Testis (tissue), 5 donors: ENCODE measurements at places on chromosomes 3 and 15.
A peak's percentile ranks its signal among the peaks of the same experiment; 100 is the strongest.

DNA sequence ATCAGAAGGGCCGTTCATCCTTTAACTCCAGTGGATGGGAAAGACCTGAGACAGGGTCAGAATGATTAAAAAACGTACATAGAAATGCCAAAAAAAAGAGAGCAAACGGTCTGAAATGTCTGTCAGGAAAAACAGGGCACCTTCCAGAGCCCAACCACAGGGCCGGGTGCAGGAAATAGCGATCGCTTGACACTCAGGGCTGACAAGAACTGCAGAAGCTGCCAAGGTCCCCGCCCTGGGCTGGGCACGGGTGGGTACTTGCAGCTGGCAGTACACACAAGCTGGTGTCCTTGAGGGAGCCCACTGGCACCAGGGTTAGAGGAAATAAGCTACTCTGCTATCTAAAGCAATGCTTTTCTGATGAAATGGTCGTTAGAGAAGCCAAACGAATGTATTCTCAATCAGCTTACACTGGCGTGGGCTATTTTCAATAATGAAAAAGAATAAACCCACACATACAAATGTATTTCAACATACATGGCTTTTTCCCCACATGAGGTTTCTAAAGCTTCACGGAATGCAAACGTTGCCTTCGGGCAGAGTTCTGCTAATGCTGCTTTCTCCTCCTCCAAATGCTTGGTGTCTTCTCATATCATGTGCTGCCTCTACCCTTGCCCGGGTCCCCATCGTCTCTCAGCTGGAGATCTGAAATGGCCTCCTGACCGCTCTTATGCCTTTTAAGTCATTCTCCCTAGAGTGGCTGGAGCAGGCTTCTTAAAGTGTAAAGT is 15.6 kb downstream of the FRMD4B start:
- DNase-seq: peak; percentile 33

DNA sequence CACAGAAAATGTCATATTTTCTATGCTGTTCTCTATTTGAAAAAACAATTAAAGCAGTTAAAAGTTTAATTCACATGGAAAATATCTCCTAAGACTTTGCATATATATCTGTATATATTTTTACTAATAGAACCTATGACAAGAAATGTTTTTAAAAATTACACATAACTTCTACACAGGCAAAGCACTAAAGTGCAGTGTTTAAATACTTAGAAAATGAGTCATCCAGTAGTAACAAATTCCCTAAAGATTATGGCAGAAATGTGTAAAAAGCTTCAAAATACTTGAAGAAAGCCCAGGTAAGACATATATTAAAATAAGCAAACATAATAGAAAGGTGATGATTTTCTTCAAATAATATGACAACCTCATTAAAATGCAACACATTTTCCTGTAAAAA is 236.6 kb downstream of the TBC1D5 start:
- DNase-seq: no peak

- DNase-seq: no peak
Measured at GRCh38 chr15:78977591-78978347, 32.9 kb upstream of the CTSH start.

- DNase-seq: no peak
Measured at GRCh38 chr3:128577711-128578110, 72.9 kb downstream of the RPN1 start.

GRCh38 chr15:52710050-52710707 is 31.0 kb upstream of the ATOSA start:
- DNase-seq: no peak

DNA sequence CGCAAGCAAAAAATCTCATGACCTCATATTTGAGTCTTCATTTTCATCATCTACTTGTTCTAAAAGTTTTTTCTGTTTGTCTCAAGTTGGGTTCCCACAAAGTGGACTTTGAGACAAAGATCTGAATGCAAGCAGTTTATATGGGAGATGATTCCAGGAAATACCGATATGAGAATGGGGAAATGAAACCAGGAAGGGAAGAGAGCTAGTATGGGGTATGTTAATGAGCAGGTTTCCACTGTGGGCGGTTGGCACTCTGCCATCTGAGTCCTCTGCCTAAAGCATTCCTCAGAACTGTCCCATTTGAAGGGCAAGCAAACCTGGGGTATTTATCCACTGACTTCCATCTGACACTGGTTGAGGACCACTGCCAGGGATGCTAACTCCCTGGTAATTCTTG is 8.8 kb downstream of the ADPRH start:
- peak; percentile 43 for DNase-seq
